ENCODE measurements at places on chromosomes 16 and 17.

DNA sequence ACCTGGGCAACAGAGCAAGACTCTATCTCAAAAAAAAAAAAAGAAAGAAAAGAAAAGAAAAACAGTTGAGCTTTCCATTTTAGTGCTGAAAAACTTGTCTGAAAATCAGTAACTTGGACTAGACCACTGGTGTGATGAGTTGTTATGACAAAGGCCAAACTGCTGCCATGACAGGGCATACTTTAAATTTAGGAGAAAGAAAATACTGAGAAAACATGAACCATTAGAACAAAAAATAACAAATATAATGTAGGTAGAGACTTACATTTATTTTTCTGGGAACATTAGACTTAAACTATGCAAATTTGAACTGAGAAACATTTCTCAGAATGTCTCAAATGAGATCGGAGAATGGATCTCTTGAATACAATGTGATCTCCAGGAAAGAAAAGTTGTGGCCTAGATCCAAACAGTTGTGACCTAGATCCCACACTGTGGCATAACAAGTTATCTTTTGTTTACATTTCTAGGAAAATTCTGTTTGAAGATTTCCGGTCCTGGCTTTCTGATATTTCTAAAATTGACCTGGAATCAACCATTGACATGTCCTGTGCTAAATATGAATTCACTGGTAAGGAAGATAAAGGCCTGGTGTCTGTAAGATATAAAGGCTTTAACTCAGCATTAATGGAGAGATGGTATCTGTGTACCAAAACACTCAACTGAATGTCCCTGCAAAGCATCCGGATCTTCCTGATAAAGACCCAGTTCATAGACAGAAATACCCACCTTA, 10.9 kb downstream of the OGFOD1 start:
- no peak for DNase-seq

- DNase-seq = no peak
Measured at GRCh38 chr16:66220702-66221101, 145.8 kb upstream of the CDH5 start.

DNA sequence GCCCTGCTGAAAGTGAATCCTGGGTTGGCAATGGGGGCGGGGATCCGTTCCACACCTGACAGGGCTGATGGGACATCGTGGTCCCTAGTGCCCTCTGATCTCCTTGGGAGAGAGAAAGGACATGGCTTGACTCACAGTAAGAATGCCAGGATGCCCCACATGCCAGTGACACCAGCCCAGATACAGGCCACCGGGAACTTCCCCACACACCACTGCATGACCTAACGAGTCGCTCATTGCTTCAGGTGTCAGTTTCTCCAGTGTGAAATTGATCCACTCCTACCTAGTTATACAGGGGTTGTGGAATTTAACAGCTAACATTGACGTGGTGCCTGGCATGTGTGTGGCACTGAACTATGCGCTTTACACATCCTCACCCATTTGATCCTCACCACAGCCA, 7.5 kb downstream of the CD300LG start:
- no peak for DNase-seq

DNA sequence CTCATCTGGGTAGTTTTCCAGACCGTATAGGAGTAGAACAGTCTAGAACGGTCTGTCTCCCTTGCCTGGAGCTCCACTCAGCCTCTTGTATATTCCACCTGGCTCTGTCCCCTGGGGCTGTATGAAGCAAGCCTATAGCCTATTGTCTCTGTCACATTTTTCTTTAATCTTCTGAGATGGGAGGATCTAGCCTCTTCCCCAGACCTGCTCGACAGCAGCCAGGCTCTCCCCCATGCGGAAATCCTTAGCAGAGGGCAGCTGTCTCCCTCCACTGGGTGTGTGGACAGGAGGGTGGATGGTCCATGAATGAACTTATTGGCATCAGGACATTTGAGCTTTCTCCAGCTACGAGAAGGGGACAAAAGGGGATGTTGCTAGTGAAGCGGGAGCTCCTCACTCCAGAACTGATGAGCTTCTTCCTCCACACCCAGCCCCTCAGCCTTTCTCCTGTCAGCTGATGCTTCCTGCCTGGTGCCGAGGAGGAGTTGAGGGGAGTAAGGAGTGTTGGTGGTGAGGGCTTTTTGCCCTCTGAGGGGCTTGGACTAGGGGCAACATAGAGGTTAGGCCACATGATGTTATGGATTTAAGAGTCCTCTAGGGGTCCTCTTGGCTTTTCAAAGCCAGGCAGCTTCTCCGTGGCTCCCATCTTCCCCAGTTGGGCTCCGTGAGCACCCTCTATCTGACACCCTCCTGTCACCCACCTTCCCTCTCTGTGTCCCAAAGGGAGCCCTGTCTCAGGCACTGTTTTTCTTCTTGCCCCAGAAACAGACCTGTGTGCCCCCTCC, 28.0 kb downstream of the ARHGAP23 start:
- no peak for DNase-seq

DNA sequence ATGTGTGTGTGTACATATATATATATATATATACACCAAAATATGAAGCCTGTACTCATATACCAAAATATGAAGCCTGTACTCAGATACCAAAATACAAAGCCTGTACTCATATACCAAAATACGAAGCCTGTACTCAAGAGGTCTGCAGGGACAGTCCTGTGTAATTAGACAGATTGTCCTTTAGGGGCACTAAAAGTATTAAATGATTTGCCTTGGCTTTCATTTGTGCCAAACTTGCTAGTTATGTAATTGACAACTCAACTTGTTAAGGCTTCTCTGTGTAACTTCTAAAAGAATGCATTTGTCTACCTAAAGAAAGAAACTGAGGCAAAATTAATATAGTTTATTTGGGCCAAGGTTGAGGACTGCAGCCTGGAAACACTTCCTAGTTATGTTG, 30.8 kb upstream of the DHX40 start:
- DNase-seq = peak; percentile 22

DNA sequence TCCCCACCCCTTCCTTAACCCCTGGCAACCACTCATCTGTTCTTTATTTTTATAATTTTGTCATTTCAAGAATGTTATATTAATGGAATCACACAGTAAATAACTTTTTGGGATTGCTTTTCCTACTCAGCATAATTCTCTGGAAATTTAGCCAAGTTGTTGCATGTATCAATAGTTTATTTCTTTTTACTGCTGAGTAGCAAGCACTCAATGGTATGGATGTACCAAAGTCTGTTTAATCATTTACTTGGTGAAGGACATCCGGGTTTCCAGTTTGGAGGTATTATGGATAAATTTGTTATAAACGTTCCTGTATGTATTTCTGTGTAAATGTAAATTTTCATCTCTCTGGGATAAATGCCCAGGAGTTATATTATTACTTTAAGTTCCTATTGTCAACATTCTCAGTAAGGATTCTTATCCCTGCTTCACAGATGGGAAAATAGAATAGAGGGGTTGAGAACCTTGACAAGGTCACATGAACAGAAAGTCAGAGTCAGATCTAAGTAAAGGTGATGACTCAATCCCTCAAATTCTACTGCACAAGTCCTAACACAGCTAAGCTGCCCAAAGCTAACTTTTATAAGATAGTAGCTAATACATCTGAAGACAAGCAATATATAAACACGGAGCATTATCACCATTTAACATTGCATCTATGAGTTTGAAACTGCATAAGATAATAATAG, 62.4 kb upstream of the MTMR4 start:
- DNase-seq = no peak

DNA sequence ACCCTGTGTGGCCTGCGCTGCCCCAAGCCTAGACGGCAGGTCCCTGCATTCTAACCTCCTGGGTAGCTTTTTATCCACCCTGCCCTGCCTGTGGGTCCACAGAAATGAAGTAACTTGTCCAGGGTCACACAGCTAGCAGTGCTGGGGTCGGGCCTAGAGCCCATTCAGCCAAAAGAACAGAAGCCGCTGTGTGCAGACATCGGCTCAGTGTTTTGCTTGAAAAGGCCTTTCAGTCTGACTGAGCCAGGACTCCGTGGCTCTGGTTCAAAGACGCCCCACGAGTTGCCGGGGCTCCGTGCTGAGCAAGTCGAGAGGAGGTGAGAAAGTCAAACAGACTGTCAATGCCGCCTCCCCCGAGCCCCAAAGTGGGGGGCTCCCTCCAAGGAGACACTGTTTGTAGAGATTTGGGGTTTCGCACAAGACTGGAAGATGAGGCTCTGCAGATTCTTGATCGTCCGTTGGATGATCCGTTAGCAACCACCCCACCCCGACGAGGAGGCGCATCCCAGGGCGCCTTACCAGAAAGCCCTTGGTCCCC, 226.2 kb downstream of the NTN1 start:
- DNase-seq = no peak

- DNase-seq = no peak
Measured at GRCh38 chr17:17348872-17349723, 45.9 kb downstream of the NT5M start.

DNA sequence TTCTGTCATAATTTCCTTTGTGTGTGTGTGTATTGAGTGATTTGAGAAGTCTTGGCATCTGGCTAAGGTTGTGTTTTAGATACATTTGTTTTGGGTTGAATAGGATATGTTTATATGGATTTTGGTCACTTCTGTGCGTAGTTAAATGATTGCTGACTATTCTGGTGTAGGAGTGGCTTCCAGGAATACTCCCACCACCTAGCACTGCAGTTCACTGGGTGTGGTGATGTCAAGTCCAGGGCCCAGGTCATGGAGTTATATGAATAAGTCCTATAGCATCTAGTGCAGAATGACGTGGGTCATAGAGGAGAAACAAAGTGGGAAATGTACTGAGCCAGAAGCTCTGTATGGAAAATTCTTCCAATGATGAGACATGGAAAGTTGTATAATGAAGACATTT, 465.4 kb upstream of the CCL2 start:
- DNase-seq = no peak

GRCh38 chr17:43983515-43984411, 20.7 kb upstream of the NAGS start:
- DNase-seq = peak; percentile 42

DNA sequence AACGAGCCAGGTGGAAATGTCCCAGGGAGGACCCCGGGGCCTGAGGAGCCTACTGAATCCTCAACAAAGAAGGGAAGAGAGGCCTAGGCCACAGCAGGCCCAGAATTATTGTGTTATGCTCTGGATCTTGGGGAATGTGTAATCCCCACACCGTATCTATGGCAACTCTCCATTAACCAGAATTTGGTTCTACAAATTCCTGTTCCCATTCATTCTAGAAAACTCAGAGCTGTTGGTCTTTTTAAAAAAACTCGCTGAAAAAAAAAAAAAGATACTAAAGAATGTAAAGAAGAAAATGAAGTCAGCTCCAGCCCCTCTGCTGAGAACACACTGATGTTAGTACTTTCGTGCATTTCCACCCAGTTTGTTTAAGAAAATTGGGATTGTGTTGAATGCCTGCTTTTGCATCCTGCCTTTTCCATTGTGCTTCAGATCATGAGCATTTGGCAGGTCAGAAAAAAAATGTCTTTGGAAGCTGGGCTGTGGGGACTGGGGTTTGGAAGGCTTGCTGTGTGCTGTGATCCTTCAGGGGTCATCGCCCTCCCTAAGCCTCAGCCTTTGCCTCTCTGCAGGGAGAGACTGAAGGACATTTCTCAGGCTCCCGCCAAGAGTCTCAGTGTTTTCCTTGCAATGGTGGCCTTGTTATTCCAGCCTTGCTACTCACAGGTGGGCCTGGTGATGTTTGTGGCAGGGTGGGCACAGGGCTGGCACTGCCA, 69.5 kb downstream of the SREBF1 start:
- DNase-seq = no peak

DNA sequence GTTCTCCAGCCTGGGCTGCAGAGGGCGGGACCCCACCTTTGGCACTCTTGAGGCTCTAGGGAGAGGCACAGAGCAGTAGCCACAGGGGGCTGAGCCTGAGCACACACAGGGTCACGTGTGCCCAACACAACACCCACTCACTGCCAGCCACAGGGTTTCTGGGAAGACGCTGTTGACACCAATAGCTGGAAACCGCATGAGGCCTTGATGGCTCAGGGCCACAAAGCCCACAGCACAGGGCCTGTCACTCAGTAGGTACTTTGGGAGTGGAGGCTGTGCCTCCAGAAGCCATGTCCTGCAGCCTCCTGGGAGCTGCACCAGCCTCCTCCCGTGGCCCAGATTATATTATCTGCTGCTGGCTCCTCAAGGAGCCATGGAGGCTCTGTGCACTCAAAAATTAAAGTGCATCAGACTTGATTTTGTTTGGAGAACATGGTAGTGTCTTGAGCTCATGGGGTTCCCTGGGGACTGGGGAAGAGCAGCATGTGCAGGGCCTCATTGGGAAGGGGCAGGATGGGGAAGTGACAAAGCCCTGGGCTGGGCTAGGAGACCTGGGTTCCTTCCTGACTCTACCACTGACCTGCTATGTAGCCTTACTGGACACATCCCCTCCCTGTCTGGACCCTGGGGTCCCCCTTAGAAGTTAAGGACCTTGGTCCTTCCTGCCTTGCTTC, 12.5 kb upstream of the SREBF1 start:
- DNase-seq = peak; percentile 83

DNA sequence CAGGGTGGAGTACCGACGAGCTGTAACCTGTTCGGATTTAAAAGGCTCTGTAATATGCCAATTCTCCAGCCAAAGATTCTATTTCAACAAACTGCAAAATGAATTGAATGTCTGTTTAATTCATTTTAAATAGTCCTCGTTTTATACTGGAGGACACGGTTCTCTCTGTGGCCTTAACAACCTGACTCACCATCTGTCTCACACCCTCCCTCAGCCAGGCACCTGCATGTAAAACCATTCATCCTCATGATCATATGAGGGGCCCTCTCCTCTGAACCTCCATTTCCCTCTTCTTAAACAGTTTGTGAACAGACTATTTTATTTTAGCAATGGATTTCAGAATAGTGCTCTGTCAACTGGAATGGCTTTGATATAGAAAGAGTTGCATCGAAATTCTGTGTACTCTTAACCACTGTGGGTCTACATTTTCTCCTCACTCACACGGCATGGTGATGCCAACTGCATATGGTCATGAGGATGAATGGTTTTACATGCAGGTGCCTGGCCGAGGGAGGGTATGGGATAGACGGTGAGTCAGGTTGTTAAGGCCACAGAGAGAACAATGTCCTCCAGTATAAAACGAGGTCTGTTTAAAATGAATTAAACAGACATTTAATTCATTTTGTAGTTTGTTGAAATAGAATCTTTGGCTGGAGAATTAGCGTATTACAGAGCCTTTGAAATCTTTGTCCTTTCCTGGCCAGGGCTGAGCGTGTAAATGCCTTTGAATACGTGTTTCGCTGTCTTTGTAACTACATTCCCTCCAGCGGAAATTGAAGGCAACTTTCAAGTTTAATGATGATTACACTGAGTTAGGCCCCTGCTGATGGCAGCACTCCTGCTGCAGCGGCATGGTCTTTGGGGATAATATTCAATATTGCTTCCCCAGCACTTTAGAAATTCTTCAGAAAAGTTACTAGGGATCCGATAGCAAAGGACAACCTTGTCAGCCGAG, 329.6 kb downstream of the SNX29 start:
- DNase-seq = no peak

GRCh38 chr17:33469421-33469820, 176.3 kb upstream of the ASIC2 start:
- DNase-seq = no peak

GRCh38 chr17:3918372-3919122, 2.3 kb upstream of the P2RX1 start:
- DNase-seq = no peak

DNA sequence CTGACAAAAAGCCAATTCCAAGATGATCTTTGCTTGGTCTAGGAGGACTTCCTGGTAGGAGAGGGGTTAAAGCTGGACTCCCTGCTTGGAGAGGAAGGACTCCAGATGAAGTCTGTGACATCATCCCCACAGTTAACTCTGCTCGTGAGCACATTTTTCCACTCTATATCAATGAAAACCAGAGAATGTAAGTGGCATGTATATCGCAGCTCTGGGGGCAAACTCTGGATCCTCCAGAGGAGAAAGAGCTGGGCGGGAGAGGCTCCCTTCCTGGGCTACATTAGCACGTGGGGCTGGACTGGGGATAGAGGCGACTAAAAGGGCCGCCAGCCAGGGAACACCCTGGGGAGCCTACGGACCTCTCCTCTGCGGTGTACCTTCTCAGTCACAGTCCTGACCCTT, 34.1 kb downstream of the HIC1 start:
- DNase-seq = peak; percentile 59

All from GM03348 (cell line).